ENCODE measurements at places on chromosomes 5 and 9.

- DNase-seq: no peak
Measured at GRCh38 chr9:93204470-93205043, 20.6 kb downstream of the WNK2 start.

DNA sequence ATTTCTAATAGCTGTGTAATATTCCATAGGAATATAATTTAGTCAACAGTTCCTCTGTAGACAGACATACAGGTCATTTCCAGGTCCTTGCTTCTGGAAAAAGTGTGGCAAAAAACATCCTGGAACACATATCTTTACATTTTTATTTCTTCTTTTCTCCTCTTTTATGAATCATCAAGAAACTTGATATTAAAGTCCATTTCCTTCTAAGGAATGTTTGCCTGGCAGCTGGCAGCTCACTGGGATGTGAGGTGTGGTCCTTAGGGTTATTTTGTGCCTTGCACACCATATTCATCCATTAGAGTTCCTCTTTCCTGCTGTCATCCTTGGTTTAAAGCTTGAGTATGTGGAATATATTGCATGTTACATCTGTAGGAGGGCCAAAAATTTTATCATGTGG is 122.0 kb downstream of the GALNT10 start:
- DNase-seq: no peak

GRCh38 chr9:137006116-137007003 is 10.0 kb upstream of the CLIC3 start:
- no peak for DNase-seq

DNA sequence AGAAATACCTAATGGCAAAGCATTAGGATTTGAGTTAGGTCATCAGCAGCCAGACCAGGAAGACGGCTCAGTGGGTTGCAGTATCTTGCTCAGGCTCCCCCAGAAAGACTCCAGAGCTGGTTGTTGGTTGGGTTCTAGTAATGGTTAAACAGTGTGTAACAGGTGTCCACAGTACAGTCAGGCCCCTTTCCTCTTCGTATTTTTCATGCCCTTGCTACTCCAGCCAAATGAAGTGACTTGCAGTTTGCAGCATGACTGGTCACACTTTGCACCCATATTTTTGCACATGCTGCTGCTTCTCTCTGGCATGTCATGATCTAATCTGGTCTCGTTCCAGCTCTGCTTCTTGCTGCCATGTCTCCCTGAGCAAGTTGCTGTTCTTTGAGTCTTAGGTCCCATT is 60.6 kb upstream of the TRPC7 start:
- no peak for DNase-seq

- DNase-seq: no peak
Measured at GRCh38 chr5:87282269-87282668, 14.6 kb downstream of the RASA1 start.

GRCh38 chr5:14218897-14219573 is 75.9 kb downstream of the TRIO start:
- no peak for DNase-seq

DNA sequence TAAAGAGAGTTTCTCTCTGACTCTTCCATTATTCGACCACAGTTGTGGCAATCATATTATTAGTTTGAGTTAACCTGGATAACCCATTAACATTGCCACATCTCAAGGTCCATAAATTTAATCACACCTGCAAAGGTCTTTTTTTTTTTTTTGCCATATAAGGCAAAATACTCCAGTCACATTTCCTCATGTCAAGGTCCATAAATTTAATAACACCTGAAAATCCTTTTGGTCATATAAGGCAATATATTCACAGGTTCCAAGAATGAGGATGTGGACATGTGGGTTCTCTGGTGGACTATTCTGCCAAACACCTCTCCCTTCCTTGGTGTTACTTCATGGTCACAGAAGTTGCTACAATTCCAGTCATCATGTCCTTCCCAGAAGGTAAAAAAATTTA is 213.5 kb upstream of the COX7C start:
- no peak for DNase-seq

- no peak for DNase-seq
Measured at GRCh38 chr5:149665416-149666175, 64.5 kb upstream of the PPARGC1B start.

GRCh38 chr5:124707520-124707919 is 38.9 kb downstream of the ZNF608 start:
- DNase-seq: no peak

DNA sequence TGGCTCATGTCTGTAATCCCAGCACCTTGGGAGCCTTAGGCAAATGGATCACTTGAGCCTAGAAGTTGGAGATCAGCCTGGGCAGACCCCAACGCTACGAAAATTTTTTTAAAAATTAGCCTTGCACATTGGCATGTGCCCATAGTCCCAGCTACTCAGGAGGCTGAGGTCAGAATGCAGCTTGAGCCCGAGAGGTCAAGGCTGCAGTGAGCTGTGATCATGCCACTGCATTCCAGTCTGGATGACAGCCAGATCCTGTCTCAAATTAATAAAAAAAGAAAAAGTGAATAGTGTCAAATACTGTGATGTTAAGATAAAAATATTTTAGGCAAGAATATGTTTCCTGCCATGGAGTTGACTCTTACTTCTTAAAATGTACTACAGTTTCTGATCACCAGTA is 5.3 kb downstream of the FBN2 start:
- DNase-seq: no peak

DNA sequence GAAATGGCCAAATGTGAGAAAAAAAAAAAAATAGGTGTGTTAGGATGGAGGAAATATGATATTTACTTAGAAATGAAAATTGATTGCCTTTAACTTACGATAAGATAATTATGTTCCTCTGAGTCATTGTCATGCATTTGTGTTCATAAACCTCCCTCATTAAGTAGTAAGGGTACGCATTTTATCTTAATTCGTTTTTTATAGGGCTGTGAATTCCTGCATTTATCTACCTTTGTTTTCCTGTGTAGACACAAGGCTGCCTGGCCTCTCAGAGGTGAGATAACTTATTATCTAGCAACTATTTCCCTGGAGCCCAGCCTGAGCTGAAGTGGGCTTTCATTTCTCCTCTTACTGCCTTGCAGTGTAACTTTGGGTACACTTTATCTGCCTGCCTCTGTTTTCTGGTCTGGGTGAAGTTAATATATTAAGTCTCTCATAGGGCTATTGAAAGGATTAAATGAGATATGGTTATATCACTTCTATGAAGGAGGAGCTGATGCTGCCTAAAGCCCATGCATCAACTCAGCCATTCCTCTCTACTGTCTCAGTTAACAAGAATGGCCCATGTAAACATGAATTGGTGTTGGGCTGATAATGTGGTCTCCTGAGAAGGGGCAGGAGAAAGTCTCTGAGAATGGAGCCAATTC is 103.8 kb upstream of the KLF4 start:
- DNase-seq: no peak

- DNase-seq: no peak
Measured at GRCh38 chr9:431701-432100, 217.0 kb downstream of the DOCK8 start.

- peak; percentile 67 for DNase-seq
Measured at GRCh38 chr5:34474573-34475021, 181.5 kb upstream of the RAI14 start.

DNA sequence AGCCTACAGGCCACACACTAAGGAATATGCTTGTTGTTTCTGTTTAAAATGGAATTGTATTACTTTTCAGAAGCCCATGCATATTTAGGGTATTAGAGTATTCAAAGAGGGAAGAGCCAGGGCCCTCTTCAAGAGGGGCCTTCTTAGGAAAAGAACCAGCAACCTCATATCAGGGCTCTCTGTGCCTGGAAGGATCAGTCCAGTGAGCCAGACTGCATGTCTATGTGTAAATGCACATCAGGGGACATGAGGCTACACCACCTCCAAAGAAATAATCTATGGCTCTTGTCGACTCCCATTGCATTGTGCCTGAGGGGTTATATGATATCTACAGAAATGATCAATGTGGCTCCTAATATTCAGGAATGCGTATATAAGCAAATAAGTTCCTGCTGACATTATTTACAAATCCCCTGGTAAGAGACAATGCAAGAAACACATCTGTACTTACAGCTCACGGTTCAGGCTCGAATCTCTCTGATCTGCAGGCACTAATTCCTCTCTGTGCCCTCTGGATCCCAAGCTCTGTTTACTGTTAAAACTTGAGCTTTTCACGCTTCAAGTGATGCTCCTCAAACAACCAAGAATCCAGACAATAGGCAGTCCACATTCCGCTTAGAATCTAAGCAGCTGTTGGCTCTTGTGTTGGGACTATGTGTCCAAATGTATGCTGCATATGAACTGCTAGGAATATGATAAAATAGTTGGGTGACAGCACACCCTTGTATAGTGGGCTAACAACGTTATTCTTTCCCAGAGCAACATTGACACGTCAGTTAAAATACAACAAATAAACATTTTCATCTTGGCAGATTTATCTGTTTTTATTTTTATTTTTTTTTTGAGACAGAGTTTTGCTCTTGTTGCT is 150.2 kb upstream of the KLF9 start:
- DNase-seq: no peak

DNA sequence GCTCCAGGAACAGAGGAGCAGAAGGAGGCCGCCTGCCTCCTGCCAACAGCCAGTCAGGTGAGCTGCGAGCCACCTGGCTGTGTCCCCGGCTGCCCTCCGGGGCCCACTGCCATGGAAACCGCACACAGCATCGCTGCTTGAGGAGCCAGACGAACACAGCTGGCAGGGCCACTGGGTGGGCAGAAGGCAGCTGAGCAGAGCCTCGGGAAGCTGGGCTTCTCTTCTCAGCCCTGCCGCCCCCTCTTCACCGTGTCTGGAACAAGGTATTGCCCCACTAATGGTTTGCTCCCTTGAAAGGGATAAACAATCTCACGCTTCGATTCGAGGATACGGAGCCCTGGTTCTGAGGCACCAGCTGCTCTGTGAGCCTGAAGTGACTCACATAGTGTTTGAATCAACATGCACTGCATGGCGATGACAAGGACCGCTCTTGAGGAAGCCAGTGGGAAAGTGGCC is 63.7 kb upstream of the RUFY1 start:
- peak; percentile 81 for DNase-seq

DNA sequence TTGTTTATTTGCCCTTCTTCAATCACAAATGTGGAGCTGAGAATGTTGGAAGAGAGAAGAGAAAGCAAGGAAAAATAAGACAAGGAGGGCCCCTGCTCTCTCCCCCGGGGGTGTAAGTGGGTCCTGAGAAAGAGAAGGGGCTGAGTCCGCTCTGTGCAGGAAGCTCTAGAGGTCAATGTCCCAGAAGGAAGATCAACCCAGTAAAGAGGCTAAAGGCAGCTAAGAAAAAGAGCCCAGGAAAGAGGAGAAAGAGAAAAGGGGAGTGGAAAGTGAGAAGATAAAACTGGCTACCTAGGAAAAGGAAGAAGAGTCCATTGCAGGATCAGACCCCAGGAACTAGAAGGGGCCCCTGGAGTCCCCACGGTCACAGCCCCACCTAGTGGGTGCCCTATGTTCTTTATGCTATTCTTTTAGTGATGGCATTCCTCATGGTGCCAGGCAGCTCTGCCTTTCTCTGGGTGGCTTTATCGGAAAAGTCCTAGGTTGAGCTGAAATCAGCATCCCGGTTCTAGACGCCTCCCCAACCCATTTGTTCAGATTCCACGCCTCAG is 583.4 kb downstream of the ACTL7B start:
- peak; percentile 94 for DNase-seq

DNA sequence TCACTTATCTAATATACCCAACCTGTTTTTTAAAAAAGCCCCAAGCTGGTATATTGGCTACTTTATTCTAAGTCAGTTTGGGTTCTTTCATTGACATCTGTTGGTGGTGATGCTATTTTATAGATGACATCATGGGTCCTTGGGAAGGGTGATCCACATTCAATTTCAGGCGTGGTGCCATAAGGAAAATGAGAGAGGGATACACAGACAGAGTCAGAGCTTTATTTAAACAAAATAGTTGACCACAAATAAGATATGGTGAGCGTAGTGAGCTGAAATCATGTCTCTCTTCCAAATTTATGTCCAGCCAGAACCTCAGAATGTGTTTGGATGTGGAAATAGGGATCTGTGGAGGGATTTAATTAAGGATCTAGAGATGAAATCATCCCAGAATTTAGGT is 302.4 kb downstream of the MAT2B start:
- no peak for DNase-seq

GRCh38 chr9:5375091-5375490 is 35.4 kb upstream of the RLN1 start:
- no peak for DNase-seq

DNA sequence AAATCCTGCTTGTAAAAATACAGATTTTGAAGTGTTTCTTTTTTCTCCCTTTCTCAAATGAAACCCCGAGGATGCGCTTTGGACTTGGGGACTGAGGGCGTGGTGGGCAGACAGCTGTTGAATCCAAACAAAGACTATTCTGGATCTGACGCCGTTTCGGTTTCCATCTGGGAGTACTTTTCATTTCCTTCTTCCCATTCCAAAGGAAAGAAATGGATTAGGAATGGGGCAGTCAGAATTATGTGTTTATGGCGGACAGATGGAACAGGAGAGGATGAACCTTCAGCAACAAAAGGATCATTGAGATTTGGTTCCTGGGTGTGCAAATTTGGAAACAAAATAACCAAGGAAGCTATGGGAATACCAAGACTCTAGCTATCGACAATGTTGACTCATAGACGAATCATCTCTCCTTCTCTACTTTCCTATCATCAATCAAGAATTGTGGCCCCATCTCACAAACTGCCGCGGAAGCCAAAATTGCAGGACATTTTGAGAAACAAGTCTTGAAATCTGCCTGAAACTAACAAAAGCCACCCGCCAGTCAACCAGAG is 300.6 kb downstream of the PARP8 start:
- peak; percentile 85 for DNase-seq

DNA sequence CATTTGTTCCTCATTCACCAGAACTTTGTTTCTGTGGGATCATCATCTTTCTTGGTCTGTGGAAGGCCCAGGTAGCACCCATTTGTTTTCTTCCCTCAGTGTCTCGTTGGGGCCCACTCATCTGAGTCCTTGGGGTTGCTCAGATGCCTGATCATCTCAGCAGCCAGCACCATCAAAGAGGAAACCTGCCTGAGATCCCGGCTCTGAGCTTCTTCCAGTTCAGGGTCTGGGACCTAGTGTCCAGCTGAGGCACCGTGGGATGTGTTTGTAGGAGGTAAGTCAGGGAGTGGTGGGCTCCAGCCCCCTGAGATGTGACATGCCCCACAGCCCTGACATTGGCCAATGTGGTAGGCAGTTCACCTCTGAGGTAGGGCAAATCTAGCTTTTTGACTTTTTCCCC is 9.4 kb upstream of the CD180 start:
- DNase-seq: no peak

GRCh38 chr5:58317808-58318207 is 142.1 kb downstream of the PLK2 start:
- no peak for DNase-seq

- DNase-seq: no peak
Measured at GRCh38 chr9:133545494-133546286, 11.2 kb downstream of the ADAMTSL2 start.

- DNase-seq: peak; percentile 36
Measured at GRCh38 chr9:122158202-122158601, 1.4 kb downstream of the NDUFA8 start.

DNA sequence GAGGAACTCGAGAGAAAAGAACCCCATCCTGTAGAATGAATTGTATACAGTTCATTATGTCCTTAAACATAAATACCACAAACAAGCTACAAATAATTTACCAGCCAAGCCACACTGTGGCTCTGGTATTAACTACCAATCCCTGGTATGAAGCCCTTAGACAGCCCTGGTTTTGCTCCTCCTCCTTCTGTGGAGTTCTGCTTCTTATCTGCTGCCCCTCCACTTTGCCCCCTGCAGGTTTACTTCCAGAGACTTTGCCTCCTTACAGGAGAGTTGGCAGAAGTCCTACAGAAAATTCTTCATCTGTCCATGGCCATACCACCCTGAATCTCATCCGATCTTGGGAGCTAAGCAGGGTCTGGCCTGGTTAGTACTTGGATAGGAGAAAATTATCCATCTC is 219.8 kb downstream of the ACTL7B start:
- DNase-seq: no peak
